ENCODE measurements at places on chromosomes 3 and 15.

- DNase-seq, result no peak
Measured at GRCh38 chr15:37041042-37041441, 59.3 kb downstream of the MEIS2 start.

DNA sequence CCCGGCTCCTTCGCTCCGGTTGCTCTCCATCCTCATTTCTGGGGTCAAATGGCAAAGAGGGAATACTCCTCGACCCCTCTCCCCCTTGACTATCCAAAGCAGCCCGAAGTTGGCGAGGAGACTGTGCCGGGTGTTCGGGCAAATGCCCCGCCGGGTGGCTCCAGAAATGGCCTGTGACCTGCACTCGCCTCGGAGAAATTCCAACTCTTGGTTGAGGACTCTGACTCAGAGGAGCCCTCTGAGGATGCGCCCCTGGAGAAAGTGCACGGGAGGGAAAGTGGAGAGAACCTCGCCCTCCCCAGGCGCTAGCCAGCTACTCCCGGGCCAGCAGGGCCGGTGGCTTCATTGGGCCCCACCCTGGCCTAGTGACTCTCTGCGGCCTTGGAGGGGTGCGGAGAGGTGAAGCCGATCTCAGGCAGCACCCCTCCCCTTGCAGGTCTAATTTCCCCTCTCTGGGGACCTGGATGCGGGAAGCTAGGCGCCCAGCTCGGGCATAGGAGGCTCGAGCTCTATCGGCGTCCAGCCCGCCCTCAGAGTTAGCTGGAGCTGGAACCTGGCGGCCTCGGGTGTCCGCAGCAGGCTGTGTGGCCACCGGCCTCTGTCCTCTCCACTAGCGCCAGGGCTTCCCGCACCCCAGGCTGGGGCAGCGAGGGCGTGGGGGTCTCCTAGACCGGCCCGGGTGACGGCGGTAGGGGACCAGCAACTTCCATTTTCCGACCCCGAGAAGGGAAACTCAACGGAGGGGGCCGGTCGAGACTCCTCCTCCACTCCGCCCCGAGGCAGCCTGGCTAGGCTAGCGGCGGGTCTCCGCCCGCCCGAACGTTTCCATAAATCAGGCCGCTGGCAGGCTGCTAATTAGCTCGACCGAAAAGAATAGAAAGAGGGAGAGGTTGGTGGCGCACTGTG, 29.4 kb downstream of the NR2F2 start:
- no peak for DNase-seq

DNA sequence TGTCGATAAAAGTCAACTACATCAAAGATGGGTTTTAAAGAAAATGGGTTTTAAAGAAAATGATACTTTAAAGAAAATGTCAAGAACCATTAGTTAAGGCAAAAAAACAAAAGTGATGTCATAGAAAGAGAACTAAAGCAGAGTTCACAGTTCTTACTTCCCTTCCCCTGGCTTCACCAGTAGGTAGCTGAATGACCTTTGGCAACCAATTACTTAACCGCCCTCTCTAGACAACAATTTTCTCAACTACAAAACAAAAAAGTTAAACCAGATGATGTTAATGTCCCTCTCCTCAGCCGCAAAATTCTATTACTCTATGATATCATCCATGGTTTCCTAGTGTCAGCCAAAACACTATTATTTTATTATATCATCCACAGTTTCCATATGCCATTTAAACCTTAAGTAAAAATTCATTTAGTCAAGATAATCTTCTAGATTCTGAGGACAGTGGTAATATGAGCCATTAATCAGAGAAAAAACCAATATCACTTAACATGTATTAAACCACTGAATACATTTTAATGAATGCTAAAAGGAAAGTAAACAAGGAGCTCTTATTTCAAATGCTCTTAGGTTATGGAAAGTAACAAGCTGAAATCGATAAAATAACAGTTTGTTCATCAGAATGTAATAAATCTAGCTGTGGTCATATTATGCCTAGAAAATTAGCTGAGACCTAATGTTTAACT, 13.1 kb downstream of the RYK start:
- no peak for DNase-seq

GRCh38 chr3:35968043-35968622, 328.8 kb downstream of the ARPP21 start:
- no peak for DNase-seq

DNA sequence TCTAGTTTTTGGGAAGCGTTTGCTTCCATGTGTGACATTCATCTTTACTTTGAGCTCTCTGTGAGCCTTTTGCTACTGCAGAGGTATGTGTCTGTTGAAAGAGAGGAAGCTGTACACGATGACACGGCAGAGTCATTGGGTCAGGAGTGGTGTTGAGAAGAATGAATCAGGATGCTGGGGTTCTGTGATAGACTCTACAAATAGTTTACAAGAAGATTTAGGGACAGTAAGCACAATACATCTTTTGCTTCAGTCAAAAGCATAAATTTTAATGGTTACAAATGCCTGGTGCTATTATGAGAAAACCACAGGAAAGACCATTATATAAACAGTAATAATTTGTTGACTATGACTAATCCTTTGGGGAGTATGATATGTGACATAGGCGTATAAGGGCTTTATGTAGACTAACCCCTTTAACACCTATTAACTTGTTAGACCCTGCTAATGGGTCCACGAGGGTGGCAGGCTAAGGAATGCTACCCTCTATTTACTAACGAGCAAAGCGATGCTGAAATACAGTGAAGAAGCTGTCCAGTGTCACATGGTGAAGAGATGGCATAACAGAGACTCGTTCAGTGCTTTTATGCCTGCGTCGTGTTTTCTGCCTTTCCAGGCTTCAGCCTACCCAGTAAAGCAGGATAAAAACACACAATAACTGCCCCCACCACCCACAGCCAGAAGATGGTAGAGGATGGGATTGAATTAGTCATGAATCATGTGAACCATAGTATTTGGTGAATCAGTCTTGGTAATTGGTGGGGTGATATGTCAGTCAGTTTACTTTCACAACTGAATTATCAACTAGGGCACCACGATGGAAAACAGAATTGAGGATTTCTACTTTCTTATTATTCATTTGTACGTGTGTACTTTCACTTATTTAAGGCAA, 118.8 kb downstream of the LPP start:
- DNase-seq, result no peak

GRCh38 chr3:94115482-94115881, 52.6 kb downstream of the NSUN3 start:
- DNase-seq, result peak; percentile 25

GRCh38 chr15:51672155-51672687, 9.1 kb upstream of the SCG3 start:
- DNase-seq, result peak; percentile 46

- no peak for DNase-seq
Measured at GRCh38 chr3:100002599-100003350, 111.5 kb downstream of the FILIP1L start.

GRCh38 chr3:177177749-177178221, 19.5 kb downstream of the TBL1XR1 start:
- DNase-seq, result no peak

DNA sequence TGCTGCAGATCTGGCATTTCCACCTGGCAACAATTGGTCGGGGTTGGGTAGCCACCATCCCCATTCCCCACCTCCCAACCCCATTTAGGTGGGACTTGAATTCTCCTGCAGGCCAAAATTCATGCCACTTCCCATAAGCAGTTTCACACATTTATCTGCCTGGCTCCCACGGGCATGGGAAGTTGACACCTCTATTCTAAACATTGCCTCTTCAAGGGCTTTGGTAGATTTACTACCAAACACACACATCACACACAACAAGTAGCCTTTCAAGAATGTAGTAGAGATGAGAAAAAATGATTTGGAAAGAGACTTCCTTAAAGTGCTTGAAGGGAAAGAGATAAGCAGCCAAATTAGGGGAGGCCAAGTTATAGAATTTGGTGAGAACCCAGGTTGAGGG, 30.9 kb downstream of the ZBTB38 start:
- DNase-seq, result no peak

GRCh38 chr3:143851331-143852017, 3.2 kb upstream of the SLC9A9 start:
- DNase-seq, result no peak

GRCh38 chr15:94398001-94398400, 166.6 kb downstream of the MCTP2 start:
- no peak for DNase-seq

GRCh38 chr3:187750006-187750512, 4.8 kb upstream of the BCL6 start:
- no peak for DNase-seq

Data from D341Med (cell line).